ENCODE measurements at places on chromosomes 2 and 18. TPM values are rescaled to one million over a fixed set of nuclear protein-coding genes. Genes with fewer than 3 reads are reported as not detected.

DNA sequence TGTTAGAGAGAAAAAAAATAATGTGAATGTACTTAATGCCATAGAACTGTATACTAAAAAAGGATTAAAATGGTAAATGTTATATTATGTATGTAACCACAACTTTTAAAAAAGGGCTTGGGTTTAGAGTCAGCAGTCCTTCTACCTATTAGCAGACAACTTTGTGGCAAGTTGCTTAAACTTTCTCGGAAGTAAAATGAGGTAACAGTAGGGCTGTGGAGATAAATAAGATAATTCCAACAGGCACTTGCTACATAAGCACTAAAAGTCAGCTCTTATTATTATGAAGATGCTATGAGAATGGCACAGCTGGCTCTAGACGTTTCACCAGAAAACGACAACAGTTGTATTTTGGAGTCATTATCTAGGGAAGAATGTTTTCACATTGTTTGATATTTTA lies 31.3 kb downstream of the AAK1 start:
- no peak for DNase-seq

Gene GATA6
- 36.9 TPM for polyA plus RNA-seq

- DNase-seq, result peak; percentile 26
These were observed 30.9 kb upstream of the NAB1 start for GRCh38 chr2:190618030-190618429.

Gene MRPL53
- 56.6 TPM for polyA plus RNA-seq

DNA sequence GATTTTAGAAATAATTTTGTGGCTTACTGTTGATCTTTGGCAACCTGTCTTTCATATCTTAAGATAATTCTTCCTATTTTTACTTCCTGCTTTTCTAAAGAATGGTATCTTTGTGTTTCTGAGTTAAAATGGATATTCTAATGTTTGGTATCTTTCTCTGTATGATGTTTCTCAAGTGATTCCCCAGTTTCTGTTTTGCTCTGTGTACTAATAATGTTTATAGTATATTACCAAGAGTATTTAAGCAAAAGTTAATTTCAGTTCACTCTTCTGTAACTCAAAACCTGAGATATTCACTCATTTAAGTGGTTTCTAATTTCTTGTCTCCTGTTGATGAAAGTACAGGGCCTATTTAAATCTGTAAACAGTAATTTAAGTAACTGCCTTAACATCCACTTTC lies 58.3 kb downstream of the CCDC150 start:
- DNase-seq, result no peak

Gene REG3A
- 11,127 TPM for polyA plus RNA-seq

Gene DCDC2C
- not detected for polyA plus RNA-seq

DNA sequence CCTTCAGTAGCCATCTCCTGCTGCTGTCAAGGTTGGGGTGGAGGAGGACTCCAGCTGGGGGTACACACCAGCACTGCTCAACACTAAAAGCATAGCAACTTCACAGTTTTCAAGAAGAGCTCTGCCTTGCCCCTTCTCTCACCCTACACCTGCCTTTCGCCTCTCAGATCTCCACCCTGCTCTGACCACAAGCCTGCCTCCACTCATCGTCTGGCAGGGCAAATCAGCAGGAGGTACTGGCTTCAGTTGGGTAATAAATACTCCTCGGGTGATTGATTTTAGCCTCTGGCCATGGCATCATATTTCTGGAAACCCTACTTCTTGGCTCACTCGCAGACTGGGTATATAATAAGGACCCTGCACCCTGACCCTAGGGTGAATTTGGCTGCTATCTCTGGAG lies 3.1 kb upstream of the PRKAG3 start:
- DNase-seq, result no peak

- DNase-seq, result no peak
These were observed 1435.7 kb downstream of the LRP1B start for GRCh38 chr2:140695155-140695554.

- no peak for DNase-seq
These were observed 67.0 kb downstream of the PMS1 start for GRCh38 chr2:189851174-189851826.

Gene ARHGEF4
- not detected for polyA plus RNA-seq

- no peak for DNase-seq
These were observed 950 bp downstream of the KLHL30 start for GRCh38 chr2:238139196-238140039.

DNA sequence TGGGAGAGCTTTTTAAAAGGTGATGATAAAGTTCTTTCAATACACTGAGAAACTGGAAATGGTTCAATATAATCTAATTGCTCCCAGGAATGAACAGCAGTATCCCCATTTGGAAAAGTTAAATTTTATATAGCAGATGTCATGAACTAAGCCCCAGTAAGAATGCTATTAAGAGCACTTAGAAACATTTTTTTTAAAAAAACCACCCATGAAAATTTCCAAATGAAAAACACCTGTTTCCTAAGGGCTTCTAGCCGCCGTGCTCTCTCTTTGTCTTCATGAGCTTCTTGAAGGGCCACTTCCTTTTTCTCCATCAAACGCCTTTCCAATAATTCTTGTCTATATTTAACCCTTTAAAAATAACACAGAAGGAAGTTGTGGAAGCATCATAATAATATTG lies 77.0 kb downstream of the UPP2 start:
- no peak for DNase-seq

DNA sequence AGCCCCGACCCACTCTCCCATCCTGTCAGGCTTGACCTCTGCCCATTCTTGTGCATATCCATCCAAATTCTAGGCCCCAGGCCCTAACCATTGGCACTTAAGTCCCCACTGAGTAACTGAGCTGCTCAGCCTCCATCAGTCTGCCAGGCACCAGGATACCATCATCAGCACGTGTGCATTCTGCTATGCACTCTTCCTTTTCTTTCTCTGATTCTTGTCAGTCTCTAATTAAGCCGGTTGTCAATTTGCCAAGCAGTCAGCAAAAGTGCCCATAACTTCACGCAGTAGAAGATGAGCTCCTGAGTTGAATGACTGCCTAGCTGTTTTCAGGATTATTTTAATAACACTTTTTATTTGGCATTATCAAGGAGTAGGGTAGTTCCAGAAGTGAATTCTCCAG lies 107.2 kb downstream of the FEZ2 start:
- no peak for DNase-seq

DNA sequence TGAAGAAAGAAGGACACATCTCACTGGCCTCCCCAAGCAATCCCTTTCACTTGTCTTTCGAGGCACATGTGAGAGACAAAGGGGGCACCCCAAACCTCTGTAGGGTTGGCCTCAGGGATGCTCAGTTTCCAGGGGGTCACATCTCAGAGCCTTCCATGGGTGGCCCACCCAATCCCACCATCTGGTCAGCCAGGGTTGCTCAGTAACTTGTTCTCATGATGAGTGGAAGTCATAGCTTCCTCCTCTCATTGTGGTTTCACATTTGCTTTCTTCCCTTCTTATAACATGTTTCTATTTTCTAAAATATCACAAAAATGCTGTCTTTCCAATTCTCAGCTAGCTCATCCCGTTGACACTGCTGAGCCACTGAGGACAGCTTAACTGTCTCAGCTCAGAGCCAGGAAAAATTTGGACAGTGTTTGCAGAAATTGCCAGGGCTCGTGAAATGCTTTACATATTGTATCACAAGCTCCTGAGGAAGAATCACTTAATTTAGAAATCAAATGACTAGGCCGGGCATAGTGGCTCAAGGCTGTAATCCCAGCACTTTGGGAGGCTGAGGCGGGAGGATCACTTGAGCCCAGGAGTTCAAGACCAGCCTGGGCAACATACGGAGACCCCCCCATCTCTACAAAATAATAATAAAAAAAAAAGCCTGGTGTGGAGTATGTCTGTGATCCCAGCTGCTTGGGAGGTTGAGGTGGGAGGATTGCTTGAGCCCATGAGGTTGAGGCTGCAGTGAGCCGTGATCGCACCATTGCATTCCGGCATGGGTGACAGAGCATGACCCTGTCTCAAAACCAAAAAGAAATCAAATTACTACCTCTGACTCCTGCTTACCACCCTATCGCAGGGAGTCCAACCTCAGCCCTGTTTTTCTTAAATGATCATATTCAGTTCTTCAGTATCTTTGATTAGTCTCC lies 129.3 kb downstream of the PRKCE start:
- no peak for DNase-seq

GRCh38 chr2:16069663-16069932 lies 129.2 kb downstream of the MYCN start:
- DNase-seq, result peak; percentile 50

DNA sequence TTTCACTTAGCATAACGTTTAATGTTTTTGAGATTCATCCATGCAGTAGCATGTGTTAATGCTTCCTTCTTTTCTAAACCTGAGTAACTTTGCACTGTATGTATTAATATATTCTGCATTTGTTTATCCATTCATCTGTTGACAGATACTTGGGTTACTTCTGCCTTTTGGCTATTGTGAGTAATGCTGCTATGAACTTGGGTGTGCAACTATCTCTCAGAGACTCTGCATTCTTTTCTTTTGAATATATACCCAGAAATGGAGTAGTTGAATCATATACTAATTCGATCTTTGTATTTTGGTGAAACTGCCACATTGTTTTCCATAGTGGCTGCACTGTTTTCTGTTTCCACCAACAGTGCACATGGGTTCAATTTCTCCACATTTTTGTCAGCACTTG lies 128.3 kb downstream of the SH3BP4 start:
- DNase-seq, result no peak

- DNase-seq, result no peak
These were observed 105.8 kb upstream of the SPOPL start for GRCh38 chr2:138395565-138396306.

Gene SP9
- polyA plus RNA-seq, result not detected

DNA sequence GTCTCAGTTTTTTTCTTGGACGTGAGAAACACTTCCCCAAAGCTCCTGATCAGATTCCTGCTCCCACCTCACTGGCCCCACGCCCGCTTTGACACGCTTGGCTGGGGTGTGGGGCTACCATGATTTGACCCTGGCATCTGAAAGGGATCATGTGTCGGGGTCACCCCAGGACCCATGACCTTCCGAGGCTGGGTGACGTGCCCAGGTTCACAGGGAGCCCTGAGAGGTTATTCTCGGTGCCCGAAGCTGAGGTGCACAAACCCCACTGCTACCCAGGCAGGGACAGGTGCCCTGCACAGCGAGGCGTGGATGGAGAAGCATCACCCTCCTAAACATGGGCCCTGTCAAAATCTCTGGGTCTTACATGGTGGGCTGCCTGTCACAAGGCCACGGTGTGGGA lies 404.1 kb downstream of the GALR1 start:
- DNase-seq, result no peak

Gene LYG2
- 0.10 TPM for polyA plus RNA-seq

DNA sequence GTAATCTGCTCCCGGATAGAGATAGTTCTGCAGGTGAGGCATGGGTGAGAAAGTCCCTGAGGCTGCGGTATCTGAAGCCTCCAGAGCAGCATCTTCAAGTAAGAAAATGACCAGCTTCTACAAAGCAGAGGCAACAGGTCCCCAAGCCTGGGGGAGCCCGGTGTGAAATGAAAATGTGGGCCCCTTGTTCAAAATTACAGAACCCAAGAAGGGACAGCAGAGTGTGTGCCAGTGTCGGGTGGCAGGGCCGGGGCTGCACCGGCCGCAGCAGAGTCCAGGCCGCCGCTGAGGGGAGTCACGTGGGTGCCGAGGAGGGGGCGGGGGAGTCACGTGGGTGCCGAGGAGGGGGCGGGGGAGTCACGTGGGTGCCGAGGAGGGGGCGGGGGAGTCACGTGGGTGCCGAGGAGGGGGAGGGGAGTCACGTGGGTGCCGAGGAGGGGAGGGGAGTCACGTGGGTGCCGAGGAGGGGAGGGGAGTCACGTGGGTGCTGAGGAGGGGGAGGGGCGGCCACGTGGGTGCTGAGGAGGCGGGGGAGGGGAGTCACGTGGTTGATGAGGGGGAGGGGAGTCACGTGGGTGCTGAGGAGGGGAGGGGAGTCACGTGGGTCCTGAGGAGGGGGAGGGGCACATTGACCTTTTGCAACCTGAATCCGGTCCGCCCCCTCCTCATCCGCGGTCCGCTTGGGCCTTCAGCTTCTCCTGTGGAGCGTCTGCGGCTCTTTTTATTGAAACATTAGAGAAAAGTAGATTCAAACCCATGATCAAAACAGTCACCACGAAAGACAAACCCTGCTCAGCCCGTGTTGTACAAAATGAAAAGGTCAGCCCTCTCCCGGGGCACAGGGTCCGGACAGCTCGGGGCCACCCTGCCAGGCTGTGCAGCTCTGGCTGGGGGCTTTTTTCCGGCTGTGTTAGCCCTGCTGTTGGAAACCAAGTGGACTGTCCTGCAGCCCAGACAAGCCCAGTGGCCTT lies 10.4 kb downstream of the COLEC11 start:
- no peak for DNase-seq

Gene G6PC2
- polyA plus RNA-seq, result 0.12 TPM

Gene C1QL2
- polyA plus RNA-seq, result not detected

DNA sequence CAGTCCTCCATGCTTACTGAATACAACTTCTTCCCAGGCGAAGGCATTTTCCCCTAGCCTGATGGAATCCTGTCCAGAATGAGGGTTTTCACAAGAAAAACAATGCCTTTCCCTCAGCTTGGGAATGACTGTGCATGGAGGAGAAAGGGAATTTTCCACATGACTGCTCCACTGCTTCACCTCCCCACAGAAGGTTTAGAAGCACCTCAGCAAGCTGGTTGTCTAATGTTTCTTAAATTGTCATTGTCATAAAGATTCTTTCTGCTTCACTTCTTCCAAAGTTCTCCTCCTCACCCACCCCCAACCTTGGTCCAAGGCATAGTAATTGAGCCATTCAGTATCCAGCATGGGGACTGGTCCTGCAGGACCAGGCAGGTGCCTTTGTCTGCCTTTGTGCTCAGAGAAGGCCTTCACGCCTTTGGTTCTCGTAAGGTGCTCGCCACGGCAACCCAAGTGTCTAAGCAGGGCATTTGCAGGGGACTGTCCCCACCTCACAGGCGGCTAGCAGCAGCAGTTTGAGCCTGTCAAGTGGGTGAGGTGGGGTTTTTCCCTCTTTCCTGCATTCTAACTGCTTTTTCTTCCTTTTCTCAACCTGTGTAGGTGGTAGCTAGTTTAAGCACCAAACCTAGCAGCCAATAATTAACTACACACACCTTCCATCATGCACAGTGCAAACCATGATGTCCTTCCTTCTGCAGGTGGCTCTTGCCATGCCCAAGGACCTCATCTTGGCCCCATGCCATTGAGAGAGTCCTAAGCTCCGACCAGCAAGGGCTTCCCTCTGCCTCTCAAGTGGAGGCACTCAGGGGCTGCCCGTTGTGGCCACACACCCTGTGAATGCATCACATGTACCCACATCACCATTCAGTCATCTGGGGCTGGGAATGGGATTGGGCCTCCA lies 65.7 kb upstream of the BCL2L11 start:
- DNase-seq, result no peak

- no peak for DNase-seq
These were observed 117.2 kb downstream of the UXS1 start for GRCh38 chr2:106076941-106077340.

DNA sequence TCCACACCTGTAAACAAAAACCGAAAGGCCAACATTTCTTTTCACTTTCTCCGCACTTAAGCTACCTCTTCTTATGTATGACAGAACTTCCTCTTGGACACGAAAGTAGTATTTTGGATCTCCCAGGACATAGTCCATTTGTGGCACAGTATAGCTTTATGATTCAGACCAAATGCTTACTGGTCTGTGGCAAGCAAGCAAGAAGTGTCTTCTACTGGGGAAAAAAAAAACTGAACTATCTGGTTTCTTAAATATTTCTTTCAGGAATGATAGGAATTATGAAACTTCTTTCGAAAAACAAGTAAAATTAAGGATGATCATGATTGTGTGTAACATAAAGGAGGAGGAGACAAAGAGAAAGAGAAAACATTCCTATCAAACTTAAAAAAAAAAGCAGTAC lies 33.6 kb downstream of the SRBD1 start:
- DNase-seq, result no peak

- DNase-seq, result no peak
These were observed 541.7 kb upstream of the MEX3C start for GRCh38 chr18:51739044-51739666.

Gene KCNK3
- polyA plus RNA-seq, result 3.3 TPM

Gene EML6
- 0.89 TPM for polyA plus RNA-seq

Gene GALR1
- polyA plus RNA-seq, result 1.1 TPM

Gene IMPA2
- 46.9 TPM for polyA plus RNA-seq

Gene DSG1
- 0.13 TPM for polyA plus RNA-seq
